Activated T-cell treated with anti-CD3 and anti-CD28 coated beads, Interleukin-2, amount 50 U/mL, for 72 hours (primary cell): ENCODE measurements at places on chromosomes 1 and 21. TPM values are rescaled to one million over a fixed set of nuclear protein-coding genes. Genes with fewer than 3 reads are reported as not detected.

The CLCNKB gene
- not detected for total RNA-seq

DNA sequence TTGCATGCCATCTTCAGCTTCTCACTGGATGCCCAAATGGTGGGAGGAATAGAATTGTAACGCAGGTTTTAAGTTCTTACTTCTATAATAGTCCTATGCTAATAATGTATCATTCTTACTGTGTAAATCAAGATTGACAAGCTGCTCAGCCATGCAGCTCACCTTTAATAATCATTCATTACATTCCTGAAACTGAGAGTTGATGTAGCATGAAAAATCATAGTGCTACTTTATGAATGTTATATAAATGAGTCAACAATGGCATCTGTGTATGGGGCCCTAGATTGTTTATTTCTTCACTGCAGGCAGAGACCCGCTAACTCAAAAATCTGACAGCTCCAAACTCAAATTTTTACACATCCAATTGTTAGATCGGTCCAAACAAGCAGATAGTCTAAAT is 34.4 kb downstream of the FH start:
- DNase-seq, result no peak

GRCh38 chr1:246281639-246282038 is 225.4 kb downstream of the SMYD3 start:
- no peak for DNase-seq

- no peak for DNase-seq
Observed at GRCh38 chr21:31266241-31266640, 77.8 kb downstream of the TIAM1 start.

The ILDR2 gene
- 18.5 TPM for total RNA-seq

The S100A5 gene
- total RNA-seq, result 2.8 TPM

DNA sequence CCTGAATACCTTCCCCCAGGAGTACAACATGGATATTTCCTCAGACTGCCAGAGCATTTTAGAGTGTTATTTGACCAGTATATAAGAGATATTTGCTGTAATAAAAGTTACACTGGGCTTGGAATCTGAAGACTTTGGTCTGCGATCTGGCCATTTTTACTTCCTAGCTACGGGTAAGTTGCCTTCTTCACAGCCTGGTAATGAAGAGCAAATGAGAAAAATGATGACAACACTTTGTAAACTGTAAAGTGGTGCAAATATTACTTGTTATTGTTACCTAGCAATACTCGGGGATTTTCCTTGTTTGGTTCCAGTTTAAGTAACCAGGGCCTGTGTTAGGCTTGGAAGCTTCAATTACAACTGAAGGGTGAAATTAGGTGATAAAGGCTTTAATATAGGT is 180.8 kb upstream of the LMO4 start:
- DNase-seq, result no peak

- DNase-seq, result no peak
Observed at GRCh38 chr1:98121646-98122045, 200.8 kb upstream of the DPYD start.
